ENCODE measurements at places on chromosomes 16 and 17.

DNA sequence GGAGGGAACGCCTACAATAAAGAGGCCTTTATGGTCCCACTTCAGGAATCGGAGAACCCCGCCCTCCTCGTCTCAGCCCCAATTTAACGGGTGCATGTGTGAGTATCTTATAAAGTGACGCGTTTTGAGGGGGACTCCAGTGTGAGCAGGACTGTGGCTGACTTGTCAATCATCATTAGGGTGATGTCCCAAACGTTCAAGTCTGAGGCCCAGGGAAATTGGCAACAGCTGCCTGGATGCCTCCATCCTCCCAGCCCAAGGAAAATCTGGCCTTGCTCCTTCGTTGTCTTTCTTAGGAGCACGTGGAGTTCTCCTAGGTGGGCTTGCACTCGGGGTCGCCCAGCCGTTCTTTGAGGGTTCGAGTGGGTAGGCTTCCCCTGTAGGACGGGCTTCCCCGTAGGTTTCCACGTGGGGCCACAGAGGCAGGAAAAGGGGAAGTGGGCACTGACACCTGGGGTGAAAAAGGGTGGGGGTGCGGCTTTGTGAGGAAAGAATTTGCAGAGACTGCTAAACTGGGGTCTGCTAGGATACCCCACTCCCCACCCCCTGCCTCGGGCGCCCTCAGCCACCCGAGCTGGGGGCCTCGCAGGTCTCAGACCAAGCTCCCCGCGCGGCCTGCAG is 561 bp upstream of the HERPUD1 start:
- no peak for DNase-seq

- no peak for DNase-seq
Observed at GRCh38 chr17:71777048-71777640, 343.7 kb upstream of the SOX9 start.

DNA sequence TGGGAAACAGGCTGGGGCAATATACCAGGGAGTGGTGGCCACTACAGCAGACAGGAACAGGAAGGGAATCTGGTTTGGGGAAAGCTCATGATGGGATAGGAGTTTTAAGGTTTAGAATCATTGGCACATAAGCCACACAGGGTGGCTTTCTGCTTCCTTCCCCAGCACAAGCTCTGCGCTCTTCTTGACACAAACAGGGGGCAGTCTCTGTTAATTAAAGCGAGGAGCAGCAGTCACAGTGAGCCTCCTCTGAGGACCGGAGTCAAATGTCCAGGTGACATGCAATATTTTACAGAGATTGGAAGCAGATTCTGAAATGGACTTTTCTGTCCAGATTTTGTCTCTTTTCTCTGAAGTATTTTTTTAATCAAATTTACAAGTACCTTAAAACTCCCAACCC is 2.8 kb upstream of the SHISA9 start:
- no peak for DNase-seq

DNA sequence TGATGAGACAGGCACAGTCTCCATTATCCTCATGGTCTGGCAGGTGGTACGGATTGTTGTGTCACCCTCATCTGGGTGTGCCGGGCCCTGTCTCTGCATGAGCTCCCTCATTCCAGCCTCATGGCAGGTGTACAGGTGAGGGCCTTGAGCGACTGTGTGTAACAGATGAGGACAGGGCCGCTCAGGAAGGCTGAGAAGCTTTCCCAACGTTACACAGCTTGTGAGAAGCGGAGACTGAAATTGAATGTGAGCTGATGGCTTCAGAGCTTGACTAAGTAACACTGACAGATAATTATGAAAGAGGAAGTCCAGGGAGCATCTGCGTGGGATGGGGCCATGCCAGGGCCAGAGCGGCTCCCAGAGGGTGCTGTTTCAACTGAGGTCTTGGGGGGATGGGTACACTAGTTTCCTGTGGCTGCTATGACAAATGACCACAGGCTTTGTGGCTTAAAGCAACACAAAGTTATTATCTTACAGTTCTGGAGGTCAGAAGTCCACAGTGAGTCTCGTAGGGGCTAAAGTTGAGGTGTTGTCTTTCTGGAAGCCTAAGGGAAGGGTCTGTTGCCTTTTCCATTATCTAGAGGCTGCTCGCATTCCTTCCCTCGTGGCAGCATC is 36.7 kb downstream of the CMIP start:
- DNase-seq: no peak

GRCh38 chr17:8859027-8859803 is 8.3 kb downstream of the PIK3R6 start:
- DNase-seq: no peak
